Activated T-cell treated with anti-CD3 and anti-CD28 coated beads, Interleukin-2, amount 50 U/mL, for 4 hours (primary cell): ENCODE measurements at places on chromosomes 1 and 21.

DNA sequence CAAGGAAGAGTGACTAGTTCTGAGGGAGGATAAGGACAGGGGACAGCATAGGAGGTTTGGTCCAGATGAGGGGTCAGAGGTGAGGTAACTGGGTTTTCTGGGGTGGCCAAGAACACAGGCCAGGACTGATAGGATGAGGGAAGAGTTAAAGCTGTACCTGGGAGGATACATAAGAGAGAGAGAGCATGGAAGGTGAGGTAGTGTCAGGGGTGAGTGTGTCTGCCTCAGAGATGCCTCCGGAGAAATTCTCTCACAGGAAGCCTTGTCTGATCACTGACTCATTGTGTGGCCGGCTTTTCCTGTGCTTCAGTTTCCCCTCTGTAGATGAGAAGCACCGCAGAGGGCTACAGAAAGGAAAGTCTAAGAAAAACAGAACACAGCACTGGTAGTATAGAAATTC is 40.2 kb downstream of the FASLG start:
- peak; percentile 72 for DNase-seq

DNA sequence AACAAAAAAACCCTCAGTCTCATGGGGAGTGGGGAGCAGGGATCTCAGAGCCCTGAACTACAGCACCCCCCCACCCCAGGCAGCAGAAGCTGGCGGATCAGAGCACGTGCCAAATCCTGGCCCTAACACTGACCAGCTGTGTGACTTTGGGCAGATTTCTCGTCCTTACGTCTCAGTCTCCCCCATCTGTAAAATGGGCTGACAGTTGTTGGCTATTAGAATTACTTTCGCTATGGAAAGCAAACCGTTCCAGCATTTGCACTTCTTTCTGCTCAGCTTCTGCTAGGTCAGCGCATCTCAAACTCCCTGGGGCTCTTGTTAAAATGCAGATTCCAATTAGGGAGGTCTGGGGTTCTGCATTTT is 15.5 kb downstream of the TNFRSF8 start:
- DNase-seq, result no peak

GRCh38 chr1:64231654-64232053 is 28.2 kb downstream of the UBE2U start:
- DNase-seq, result no peak

GRCh38 chr1:161994175-161994668 is 29.4 kb downstream of the OLFML2B start:
- DNase-seq, result no peak

DNA sequence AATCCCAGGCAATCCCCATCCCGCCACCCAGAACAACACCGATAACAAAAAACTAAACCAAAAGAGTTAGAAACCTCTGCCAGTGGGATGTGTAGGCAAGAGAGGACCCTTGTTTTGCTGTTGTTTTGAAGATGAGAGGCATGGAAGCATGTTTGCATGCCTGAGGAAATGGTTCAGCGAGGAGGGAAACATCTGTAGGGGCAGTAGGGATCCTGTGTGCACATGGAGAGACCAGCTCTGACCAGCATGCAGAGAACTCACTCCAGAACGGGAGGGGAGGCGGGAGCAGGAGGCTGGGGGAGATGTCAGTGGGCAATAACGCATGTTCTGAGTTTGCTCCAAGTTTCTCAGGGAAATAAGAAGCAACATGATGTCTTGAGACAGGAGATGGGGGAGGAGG is 5.3 kb downstream of the CLDN14 start:
- no peak for DNase-seq
